Brain pericyte (primary cell): ENCODE measurements at places on chromosomes 13 and 19.

DNA sequence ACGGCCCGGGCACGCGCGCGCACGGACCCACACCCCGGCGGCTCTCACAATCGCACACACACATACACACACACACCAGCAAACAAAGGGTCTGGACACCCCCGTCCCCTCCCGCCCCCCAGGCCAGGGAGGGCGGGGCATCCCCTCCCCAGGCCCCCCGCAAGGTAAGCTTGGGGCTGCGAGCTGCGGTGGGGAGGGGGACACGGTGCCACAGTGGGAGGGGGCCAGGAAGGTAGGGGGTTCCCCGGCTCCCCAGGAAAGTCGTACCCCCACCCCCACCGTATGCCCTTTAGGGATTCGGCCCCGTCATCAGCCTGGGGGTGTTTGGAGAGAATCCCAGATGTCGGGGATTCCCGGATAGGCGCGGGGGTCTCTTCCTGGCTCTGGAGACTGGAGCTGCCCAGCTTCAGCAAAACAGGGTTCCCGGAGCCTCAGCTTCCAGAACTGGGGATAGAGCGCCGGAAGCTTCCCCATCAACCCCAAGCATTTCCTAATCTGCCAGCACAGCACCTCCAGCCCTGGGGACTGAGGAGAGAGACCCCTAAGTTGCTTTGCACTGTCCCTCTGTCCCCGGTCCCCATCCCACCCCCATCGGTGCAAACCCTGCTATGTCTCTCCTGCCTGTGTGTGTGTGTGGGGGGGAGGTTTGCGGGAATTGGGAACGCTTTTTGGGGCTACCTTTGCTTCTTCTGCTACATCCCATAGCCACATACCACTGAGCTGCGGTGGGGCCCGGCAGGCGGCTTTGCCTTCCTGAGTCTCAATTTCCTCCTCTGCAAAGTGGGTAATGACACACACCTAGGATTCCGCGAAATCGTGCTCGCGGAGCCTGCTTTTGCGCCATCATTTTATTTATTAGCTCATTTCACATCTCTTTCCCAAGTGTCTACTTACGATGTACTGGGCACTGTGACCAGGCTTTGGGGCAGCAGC, 1.8 kb upstream of the CDC37 start:
- DNase-seq: no peak

DNA sequence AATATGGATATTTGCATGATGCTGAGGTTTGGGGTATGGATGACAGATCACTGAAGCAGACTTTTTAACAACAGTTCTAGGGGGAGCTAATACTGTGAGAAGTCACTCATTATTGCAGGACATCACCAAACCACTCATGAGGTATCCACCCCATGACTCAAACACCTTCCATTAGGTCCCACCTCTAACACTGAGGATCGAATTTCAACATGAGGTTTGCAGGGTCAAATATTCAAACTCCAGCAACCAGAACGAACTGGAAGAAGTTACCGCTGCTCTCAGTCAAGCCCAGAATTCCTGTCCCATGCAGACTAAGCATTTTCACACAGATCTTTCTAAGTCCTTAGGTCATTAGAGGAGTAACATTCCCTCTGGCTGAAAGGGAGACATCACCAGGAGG, 758.9 kb downstream of the UQCRFS1 start:
- no peak for DNase-seq

GRCh38 chr19:17234911-17235299, 8.9 kb downstream of the OCEL1 start:
- DNase-seq: no peak

GRCh38 chr13:59997976-59998375, 165.8 kb downstream of the DIAPH3 start:
- no peak for DNase-seq

GRCh38 chr13:112057736-112058518, 9.0 kb upstream of the SOX1 start:
- DNase-seq: no peak

DNA sequence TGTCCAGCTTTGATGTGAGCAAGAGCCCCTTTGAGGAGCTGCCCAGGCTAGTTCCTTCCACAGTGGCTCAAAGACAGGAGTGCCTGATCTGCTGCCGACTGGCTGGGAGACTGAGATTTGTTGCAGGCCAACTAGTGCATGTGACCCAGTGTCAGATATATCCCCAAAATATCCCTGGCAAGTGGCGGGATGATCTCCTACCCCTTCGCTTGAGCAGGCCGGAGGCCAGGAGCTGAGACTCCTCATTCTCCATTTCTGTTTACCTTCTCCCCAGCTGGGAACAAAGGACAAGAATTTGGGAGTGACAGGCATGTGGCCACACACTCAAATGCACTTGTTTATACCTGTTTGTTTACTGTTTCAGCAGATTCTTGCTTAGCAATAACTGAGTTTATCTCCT, 37.1 kb upstream of the XPO4 start:
- no peak for DNase-seq

DNA sequence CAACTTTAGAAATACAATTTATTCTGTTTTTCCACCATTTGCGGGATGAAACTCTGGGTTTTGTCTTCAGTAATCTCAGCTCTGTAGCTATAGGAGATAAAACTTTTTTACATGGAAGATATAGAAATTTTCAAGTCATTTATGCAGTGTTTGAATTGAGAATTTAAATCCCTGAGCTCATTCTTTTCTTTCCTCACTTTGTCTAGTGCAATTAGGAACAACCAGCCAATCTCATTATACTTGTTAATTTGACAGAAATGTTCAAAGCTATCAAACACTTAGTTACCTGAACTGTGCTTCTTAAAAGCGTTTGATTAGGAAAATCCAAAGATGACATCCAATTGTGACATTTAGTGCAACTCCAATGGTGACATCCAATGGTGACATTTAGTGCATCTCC, 1014.3 kb downstream of the SLITRK5 start:
- no peak for DNase-seq

DNA sequence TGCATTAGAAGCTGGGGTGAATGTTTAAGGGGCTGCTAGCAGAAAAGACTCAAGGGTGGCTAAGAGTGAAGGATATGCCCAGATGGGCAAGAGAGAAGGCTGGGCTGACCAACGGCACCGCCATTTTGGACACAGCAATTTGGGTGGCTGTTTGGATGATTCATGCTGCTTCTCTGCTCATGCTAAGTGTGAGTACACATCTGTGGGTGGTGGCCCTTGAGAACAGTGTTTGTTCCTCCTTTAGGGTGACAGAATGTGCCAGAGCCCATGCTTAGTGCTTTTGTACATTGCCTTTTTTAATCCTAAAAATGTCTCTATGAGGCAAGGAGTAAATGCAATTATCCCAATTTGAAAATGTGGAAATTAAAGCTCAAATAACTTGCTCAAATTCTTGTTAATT, 9.8 kb downstream of the CBY2 start:
- DNase-seq: no peak

DNA sequence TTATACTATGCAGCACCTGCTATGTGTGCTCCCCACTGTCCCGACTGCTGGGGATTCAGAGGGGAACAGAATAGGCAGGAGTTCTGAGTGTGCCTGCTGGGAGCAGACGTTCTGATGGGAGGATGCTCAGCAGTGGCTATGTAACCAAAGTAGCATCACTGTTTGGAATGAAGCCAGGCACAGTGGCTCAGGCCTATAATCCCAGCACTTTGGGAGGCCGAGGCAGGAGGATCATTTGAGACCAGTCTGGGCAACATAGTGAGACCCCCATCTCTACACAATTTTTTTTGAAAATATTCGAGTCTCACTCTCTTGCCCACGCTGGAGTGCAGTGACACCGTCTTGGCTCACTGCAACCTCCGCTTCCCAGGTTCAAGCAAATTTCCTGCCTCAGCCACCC, 6.0 kb downstream of the ATG4D start:
- no peak for DNase-seq

DNA sequence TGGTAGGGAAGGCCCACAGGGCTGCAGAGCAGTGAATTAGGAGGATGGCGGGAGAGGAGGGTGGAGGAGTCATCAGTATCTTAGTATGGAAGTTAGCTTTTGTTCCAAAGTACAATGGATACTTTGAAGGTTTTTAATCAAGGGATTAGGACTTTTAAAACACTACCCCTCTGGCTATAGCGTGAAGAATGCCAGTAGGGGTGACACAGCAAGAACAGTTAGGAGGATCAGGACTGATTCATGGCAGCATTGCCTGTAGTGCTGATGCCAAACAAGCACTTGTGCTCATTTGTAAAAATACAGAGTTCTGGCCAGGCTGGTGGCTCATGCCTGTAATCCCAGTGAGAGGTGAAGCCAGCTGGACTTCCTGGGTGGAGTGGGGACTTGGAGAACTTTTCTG, 46.2 kb downstream of the SKA3 start:
- DNase-seq: no peak

GRCh38 chr19:48750771-48751504, 1.5 kb downstream of the FUT1 start:
- no peak for DNase-seq
